Activated B cell treated with CpG ODN at 0.5 μM for 24 hours (primary cell): ENCODE measurements at places on chromosomes 6 and 20. TPM values are rescaled to one million over a fixed set of nuclear protein-coding genes. Genes with fewer than 3 reads are reported as not detected.

Gene RSPH4A
- total RNA-seq: 0.39 and 0.40 TPM in 2 replicates

Gene SUMO4
- total RNA-seq: 6.7 and 7.9 TPM in 2 replicates

DNA sequence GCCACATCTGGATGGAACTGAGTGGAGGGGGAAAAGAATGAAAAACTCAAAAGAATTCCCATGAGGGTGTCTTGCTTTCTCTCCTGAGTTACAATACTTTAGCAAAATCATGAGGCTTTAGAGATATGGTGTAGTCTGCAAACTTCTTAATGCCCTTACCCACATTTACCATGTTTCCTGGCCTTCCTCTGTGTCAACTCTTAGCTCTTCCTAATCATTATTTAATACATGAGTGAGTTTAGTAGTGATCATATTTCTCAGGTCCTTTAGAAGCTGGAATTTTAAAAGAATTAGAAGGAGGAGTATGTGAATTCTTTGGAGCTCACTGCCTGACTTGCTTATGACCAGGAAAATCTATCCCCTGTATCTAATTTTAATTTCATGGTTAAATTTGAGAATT, 39.0 kb downstream of the STX11 start:
- DNase-seq: no peak

DNA sequence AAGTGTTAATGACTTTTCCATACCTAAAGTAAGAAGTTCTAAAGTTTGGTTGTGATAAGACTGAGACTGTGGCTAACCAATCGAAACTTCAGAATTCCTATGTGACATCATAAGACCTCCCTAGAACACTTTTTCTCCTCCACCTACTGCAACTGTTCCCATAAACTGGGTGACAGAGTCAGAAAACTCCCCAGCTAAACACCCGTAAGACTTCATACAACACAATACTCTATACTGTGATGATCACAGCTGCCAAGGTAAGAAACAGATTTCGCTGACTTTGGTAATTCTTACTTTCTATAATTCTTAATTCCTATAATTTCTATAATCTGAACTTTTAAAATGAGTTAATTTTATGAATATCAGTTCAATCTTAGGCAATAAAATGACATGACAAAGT, at the start of gene PLN:
Gene PLN (plus strand): TSS at position 161 of the 400 bp plus-strand sequence. CDS start 10,626 bp downstream, outside the sequence.
- DNase-seq: no peak

DNA sequence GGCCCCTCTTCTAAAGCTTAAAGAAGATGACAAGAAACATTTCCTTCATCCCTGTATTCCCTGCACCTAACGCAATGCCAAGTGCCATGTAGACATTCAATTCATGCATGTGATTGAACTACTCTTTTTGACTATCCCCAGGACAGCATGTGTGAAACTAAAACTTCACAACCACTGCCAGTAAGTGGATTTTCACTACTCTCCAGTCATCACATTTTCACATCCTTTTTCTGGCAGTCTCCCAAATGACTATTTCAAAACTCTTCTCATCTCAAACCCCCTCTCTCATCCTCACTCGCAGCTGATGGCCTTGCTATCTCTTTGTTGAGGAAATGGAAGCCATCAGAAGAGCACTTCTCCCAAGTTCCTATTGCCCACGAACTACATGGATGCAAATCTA, 122.6 kb downstream of the OPRM1 start:
- no peak for DNase-seq

Gene CCN2
- 0.27 and 0.35 TPM in 2 replicates for total RNA-seq

GRCh38 chr6:3063733-3064700, 4.3 kb upstream of the RIPK1 start:
- DNase-seq: peak; percentile 82

GRCh38 chr20:32190616-32191415, 16.7 kb downstream of the PLAGL2 start:
- DNase-seq: no peak

DNA sequence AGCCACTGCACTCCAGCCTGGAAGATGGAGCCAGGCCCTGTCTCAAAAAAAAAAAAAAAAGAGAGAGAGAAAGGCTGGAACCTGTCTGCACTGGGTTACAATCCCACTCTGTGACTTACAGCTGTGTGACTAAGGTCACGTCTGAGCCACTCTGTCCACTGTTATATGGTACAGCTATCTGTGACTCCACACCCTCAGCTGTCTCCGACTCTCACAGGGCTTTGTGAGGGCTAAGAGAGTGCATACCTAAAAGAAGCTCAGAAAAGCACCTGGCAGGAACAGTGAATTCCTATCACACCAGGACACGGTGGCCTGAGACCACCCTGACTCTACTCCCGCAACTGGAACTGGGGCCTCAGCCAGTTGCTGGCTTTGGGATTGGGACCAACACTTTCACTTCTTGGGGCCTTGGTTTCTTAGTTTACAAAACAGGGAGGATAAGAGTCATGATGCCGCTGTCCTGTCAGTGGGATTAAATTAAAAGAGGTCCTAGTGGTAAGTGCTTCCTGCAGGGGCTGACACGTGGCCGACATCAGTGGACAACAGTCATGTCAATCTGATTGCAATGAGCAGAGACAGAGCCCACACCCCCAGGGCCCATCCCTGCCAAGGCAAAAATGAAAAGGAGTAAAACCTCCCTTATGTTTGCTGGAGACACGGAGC, 5.7 kb upstream of the CD93 start:
- DNase-seq: no peak

GRCh38 chr6:110103260-110103659, 76.2 kb downstream of the WASF1 start:
- no peak for DNase-seq

DNA sequence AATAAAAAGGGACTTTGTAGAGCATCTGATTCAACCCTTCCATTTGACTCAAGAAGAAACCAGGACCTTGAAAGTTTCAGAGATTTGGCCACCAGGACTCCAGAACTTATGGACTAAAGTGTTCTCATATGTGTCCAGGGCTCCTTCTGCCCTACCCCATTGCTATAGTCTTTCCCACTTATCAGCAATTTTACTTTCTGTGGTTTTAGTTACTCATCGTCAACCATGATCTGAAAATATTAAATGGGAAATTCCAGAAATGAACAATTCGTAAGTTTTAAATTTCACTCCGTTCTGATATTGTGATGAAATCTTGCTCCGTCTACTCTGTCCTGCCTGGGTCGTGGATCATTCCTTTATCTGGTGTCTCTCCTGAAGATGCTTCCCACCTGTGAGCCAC, 259.8 kb downstream of the PHACTR1 start:
- no peak for DNase-seq

Gene FNDC11
- 0.78 and 1.3 TPM in 2 replicates for total RNA-seq

DNA sequence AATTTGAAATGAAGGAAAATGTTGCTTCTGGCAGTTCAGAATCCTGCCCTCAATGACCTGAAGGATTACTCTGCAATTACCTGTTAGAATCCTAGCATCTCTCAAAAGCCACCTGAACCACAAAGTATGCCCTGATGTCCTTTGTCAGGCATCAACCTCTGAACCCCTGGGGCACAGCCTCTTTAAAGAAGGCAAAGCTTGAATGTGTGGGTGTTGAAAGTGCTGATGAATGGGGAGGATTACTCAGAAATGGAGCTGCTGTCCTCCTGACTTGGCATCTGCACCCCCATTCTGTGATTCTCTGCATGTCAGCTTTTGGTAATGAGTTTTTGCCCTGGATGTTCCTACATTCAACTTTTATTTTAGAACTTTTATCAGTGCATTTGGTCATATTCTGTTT, 179.2 kb downstream of the PKHD1 start:
- DNase-seq: no peak

DNA sequence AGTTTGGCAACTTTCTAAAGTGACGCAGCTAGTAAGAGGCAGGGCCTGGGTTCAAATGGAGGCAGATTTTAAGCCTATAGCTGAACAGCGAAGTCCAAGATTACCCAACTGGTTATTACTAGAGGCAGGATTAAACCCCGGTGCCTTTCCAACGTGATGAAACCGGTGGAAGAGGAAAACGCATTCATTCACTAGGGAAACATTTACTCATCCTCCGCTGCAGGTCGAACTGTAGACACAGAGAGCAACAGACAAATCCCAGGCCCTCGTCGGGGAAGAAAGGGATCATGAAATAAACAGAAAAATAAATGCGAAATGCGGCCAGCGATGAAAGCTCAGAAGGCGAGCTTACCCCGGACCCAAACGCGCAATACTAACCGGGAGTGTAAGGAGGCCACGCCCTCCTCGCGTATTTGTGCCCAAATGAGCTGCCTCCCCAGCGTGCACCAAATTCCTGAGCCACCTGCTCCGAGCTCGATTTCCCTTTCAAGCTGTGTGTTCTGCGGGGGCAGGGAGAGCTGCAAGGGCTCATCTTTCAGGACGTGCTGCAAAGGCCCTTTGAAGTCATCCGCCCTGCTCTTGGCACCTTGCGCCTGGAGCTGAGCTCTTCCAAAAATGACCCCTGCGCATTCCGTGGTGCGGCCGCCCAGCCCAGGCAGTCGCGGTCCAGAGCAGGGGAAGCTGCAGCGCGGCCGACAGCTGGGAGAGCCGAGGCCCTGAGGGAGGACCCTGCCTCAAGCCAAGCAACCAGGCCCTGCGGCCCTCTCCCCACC, 46.9 kb downstream of the PDYN start:
- DNase-seq: no peak
